ENCODE measurements at places on chromosomes 1 and 21.

GRCh38 chr1:11650331-11650991 is 3.8 kb downstream of the FBXO2 start:
- H3K27ac ChIP-seq: peak overlapping the region; percentile 56
- DNase-seq: peak; percentile 92
- peak overlapping the region; percentile 84 for H3K4me3 ChIP-seq
- H3K27me3 ChIP-seq: peaks cover 6% of the 10 kb centered on the region
- peaks cover 19% of the 10 kb centered on the region for H3K4me1 ChIP-seq

- no peaks in the 10 kb centered on the region for H3K4me1 ChIP-seq
- H3K4me3 ChIP-seq: no peak overlapping the region
- H3K36me3 ChIP-seq: no peaks in the 10 kb centered on the region
- H3K27me3 ChIP-seq: no peaks in the 10 kb centered on the region
- DNase-seq: no peak
These were observed 356.4 kb upstream of the ESRRG start for GRCh38 chr1:217079584-217079983.

GRCh38 chr1:16184557-16185303 is 27.7 kb downstream of the ARHGEF19 start:
- no peaks in the 10 kb centered on the region for H3K36me3 ChIP-seq
- no peak overlapping the region for H3K27ac ChIP-seq
- no peak overlapping the region for H3K4me3 ChIP-seq
- DNase-seq: no peak
- peaks cover 8% of the 10 kb centered on the region for H3K27me3 ChIP-seq
- peaks cover 6% of the 10 kb centered on the region for H3K4me1 ChIP-seq

DNA sequence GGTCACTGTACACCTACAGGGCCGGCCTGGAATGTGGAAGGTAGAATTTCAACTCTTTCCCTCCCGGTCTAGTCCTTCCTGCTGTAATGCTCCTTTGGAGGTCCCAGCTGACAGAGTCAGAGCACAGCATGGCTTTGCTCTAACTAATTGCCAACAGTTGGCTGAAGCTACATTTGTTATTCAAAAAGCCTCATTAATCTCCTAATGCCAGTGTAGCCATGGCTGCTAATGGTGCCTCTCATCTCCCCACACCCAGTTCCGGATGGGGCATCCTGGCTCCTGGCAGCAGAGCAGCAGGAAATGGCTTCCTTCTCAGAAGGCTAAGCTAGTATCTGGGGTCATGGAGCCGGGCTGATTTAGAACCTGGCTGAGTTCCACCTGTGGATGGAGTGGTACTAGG is 18.7 kb upstream of the CAMK1G start:
- no peaks in the 10 kb centered on the region for H3K36me3 ChIP-seq
- peaks cover 32% of the 10 kb centered on the region for H3K4me1 ChIP-seq
- H3K4me3 ChIP-seq: no peak overlapping the region
- H3K27me3 ChIP-seq: peaks cover 49% of the 10 kb centered on the region
- DNase-seq: no peak
- no peak overlapping the region for H3K27ac ChIP-seq

DNA sequence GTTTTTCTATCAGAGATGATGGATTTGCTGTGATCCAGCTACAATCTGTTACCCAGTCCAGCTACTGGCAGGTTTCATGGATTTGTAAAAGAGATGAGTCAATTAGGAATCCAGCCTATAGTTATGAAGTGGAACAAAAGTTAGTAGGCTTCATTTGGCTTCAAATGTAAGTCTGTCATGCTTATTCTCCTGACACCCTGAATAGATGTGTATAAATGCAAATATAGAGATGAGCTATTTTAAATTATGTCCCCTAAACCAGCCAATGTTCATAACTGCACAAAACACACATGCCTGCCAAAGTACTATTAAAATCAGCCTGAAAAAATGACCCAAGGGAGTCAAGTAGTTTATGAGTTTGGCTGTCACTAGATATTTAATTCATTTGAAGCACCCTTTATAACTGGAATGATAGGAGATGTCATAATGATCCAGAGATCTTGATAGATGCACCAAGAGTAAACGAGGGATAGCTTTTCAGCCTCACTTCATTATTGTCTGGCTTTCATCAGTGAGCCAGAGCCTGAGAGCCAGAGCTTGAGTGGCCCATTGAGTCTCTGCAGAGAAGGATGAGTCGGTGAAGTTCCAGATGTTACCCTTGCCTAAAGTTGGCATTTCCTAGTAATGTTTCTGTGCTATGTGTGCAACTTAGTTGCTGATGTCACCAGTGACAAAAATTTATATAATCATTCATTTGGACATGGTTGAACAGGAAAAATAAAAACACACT is 11.8 kb upstream of the NTMT2 start:
- no peaks in the 10 kb centered on the region for H3K36me3 ChIP-seq
- H3K27ac ChIP-seq: no peak overlapping the region
- H3K4me3 ChIP-seq: no peak overlapping the region
- no peaks in the 10 kb centered on the region for H3K27me3 ChIP-seq
- no peak for DNase-seq

DNA sequence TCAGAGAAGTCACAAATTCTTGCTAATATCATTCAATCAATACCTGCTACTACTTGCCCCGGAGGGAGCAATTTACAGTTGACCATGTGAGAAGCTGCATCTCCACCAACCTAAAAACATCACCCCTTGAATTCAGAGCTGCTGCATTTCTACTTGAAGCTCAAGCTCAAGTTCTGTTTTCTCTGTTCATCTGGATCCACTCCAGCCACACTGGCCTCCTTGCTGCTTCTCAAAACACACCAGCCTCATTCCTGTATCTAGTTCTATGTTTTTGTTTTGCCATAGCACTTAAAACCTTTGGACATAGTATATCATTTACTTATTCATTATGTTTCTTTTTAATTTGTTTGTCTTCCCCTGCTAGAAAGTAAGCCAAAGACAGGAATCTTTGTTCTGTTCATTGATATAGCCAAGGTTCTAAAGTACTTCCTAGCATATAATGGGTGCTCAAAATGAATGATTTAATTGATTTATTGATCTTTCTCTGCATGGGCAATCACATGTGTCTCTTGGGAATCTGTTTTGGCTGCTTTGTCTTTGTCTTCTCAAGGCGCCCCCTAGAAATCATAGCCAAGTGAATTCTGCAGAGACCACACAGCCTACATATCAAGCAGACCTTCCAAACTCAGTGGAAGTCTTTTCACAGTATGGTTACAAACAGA is 23.6 kb downstream of the SYF2 start:
- H3K36me3 ChIP-seq: no peaks in the 10 kb centered on the region
- no peak overlapping the region for H3K27ac ChIP-seq
- no peak for DNase-seq
- no peaks in the 10 kb centered on the region for H3K4me1 ChIP-seq

DNA sequence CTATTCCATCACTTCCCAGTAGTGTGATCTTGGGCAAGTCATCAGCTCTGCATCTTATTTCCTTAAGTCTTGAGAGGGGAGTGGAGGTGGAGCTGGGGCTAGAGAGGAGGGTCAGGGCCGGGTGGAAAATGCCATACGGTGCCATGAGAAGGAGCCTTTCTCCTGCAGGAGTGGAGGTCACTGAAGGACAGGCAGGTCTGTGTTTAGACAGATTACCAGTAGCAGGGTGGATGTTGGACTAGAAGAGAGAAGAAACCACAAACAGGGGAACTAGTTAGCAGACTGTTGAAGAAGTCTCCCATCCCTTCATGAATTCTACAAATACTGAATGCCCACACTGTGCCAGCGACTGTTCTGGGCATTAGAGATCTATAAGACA is 13.9 kb upstream of the CPT2 start:
- H3K27ac ChIP-seq: no peak overlapping the region
- H3K4me3 ChIP-seq: no peak overlapping the region
- DNase-seq: no peak
- peaks cover 23% of the 10 kb centered on the region for H3K27me3 ChIP-seq
- H3K36me3 ChIP-seq: no peaks in the 10 kb centered on the region

DNA sequence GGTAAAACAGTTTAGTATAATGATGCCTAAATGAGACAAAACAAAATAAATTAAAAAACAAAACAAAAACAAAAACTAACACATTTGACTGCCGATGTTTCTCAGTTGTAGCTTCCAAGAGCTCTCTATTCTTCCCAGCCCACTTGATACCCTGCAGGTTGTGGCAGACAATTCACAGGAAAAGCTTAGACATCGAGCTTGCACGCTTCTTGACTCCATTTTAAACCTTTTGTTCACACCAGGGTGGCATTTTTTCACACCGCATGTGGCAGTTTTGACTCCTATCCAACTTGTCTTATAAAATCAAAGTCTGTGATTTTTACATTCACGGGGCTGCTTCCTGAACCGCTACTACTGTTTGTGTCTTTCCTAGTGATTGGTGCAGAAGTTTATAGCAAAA is 575.9 kb downstream of the USP25 start:
- no peak for DNase-seq
- H3K27me3 ChIP-seq: no peaks in the 10 kb centered on the region
- H3K4me3 ChIP-seq: no peak overlapping the region
- no peaks in the 10 kb centered on the region for H3K36me3 ChIP-seq
- peaks cover 5% of the 10 kb centered on the region for H3K4me1 ChIP-seq

GRCh38 chr1:156417401-156418020 is 48.5 kb downstream of the RHBG start:
- no peak overlapping the region for H3K27ac ChIP-seq
- H3K27me3 ChIP-seq: peaks cover 70% of the 10 kb centered on the region
- DNase-seq: no peak
- peaks cover 3% of the 10 kb centered on the region for H3K36me3 ChIP-seq

GRCh38 chr1:38818175-38818976 is 41.2 kb downstream of the RRAGC start:
- peak; percentile 67 for DNase-seq
- H3K4me3 ChIP-seq: no peak overlapping the region
- H3K27me3 ChIP-seq: peaks cover 72% of the 10 kb centered on the region
- H3K36me3 ChIP-seq: no peaks in the 10 kb centered on the region
- peaks cover 5% of the 10 kb centered on the region for H3K4me1 ChIP-seq

- H3K4me1 ChIP-seq: peaks cover 69% of the 10 kb centered on the region
- H3K27me3 ChIP-seq: no peaks in the 10 kb centered on the region
- peak overlapping the region; percentile 5 for H3K4me3 ChIP-seq
- peak overlapping the region; percentile 7 for H3K27ac ChIP-seq
- H3K36me3 ChIP-seq: peaks cover 25% of the 10 kb centered on the region
These were observed 34.1 kb downstream of the RAP1A start for GRCh38 chr1:111653709-111654108.

GRCh38 chr1:28663871-28664470 is 4.6 kb upstream of the GMEB1 start:
- H3K4me1 ChIP-seq: peaks cover 11% of the 10 kb centered on the region
- H3K4me3 ChIP-seq: no peak overlapping the region
- no peak for DNase-seq

DNA sequence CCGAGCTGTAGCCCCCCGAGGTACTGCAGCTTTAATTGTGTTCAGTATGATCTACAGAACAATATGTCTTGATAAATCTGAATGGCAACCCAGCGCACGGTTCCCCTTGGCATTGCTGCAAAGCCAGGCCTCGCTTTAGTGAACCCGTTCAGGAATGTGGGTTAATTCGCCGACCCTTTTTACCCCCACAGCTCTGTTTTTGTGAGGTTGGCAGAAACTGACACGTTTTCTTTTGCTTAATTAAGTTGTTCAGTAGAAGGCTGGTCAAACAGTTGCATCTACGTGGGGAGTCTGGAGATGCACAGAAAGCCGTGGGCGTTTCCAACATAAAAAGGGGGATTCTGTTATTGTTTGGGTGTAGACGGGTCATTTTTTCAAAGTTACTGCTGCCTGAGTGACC is 43.2 kb downstream of the OLIG1 start:
- peaks cover 22% of the 10 kb centered on the region for H3K4me1 ChIP-seq
- no peak overlapping the region for H3K27ac ChIP-seq
- H3K4me3 ChIP-seq: no peak overlapping the region
- H3K27me3 ChIP-seq: peaks cover 26% of the 10 kb centered on the region
- DNase-seq: no peak
- no peaks in the 10 kb centered on the region for H3K36me3 ChIP-seq

- DNase-seq: no peak
- peaks cover 70% of the 10 kb centered on the region for H3K4me1 ChIP-seq
- H3K4me3 ChIP-seq: peak overlapping the region; percentile 73
- H3K27ac ChIP-seq: peak overlapping the region; percentile 92
- no peaks in the 10 kb centered on the region for H3K27me3 ChIP-seq
These were observed 29.6 kb upstream of the DIPK1A start for GRCh38 chr1:92990828-92991227.

DNA sequence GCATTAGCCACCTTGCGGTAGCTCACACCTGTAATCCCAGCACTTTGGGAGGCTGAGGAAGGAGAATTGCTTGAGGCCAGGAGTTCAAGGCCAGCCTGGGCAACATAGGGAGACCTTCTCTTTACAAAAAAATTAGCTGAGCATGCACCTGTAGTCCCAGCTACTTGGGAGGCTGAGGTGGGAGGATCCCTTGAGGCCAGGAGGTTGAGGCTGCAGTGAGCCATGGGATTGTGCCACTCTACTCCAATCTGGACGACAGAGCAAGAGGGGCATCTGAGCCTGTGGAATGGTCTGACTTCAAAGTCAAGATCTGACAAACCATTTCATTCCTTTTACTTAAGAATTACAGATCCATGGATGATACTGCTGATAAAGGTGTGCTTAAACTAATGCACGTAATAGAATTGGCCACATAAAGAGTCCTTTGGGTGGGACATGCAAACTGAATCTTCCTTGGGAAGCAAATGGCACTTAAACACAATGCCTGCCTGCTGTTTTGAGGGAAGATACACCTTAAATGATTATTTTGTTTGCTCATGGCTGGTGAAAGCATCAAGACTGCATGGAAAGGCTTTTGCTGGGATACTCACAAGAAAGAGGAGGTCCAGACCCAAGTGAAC is 2.5 kb upstream of the TMEM201 start:
- DNase-seq: no peak
- no peak overlapping the region for H3K27ac ChIP-seq
- no peak overlapping the region for H3K4me3 ChIP-seq
- peaks cover 2% of the 10 kb centered on the region for H3K36me3 ChIP-seq
- no peaks in the 10 kb centered on the region for H3K27me3 ChIP-seq

GRCh38 chr1:204314171-204314892 is 45.4 kb downstream of the PLEKHA6 start:
- peak overlapping the region; percentile 14 for H3K27ac ChIP-seq
- peaks cover 23% of the 10 kb centered on the region for H3K27me3 ChIP-seq
- peaks cover 4% of the 10 kb centered on the region for H3K4me1 ChIP-seq
- DNase-seq: peak; percentile 11
- H3K36me3 ChIP-seq: no peaks in the 10 kb centered on the region

GRCh38 chr1:22159891-22160290 is 17.0 kb upstream of the WNT4 start:
- H3K36me3 ChIP-seq: no peaks in the 10 kb centered on the region
- no peak overlapping the region for H3K4me3 ChIP-seq
- peaks cover 2% of the 10 kb centered on the region for H3K4me1 ChIP-seq
- no peaks in the 10 kb centered on the region for H3K27me3 ChIP-seq
- DNase-seq: no peak
- no peak overlapping the region for H3K27ac ChIP-seq

GRCh38 chr1:18612073-18612472 is 18.6 kb upstream of the PAX7 start:
- no peaks in the 10 kb centered on the region for H3K36me3 ChIP-seq
- no peak for DNase-seq
- peaks cover 9% of the 10 kb centered on the region for H3K27me3 ChIP-seq
- no peak overlapping the region for H3K4me3 ChIP-seq
- no peaks in the 10 kb centered on the region for H3K4me1 ChIP-seq

DNA sequence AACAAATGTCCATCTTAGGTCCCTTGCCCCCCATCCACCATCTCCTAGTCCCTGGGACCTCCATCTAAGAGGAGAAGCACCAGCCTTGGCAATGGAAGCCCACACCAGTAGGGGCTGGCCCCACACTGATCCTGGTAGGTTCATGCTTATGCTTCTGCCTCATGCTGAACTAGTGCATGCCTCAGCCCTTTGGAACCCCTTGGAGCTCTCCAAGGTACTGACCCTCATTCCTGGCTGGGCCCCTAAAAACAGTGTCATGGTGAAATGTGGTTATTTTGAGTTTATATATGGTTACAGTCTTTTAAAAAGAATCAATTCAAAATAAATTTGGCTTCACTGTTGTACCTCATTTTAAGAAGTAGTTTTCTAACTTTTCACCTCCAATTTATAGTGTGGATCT is 108.3 kb downstream of the HIVEP3 start:
- H3K4me3 ChIP-seq: no peak overlapping the region
- H3K36me3 ChIP-seq: no peaks in the 10 kb centered on the region
- no peaks in the 10 kb centered on the region for H3K27me3 ChIP-seq
- H3K27ac ChIP-seq: no peak overlapping the region
